CD8-positive, alpha-beta T cell (primary cell): ENCODE measurements at places on chromosomes 1 and 21.

GRCh38 chr1:66271216-66271903 lies 262.6 kb upstream of the SGIP1 start:
- no peak for DNase-seq

- no peak for DNase-seq
Measured at GRCh38 chr1:154263465-154264332, 8.7 kb upstream of the HAX1 start.

GRCh38 chr1:121445679-121446078 lies 260.9 kb downstream of the SRGAP2C start:
- DNase-seq, result no peak

- no peak for DNase-seq
Measured at GRCh38 chr1:210536254-210536961, 207.7 kb downstream of the HHAT start.

DNA sequence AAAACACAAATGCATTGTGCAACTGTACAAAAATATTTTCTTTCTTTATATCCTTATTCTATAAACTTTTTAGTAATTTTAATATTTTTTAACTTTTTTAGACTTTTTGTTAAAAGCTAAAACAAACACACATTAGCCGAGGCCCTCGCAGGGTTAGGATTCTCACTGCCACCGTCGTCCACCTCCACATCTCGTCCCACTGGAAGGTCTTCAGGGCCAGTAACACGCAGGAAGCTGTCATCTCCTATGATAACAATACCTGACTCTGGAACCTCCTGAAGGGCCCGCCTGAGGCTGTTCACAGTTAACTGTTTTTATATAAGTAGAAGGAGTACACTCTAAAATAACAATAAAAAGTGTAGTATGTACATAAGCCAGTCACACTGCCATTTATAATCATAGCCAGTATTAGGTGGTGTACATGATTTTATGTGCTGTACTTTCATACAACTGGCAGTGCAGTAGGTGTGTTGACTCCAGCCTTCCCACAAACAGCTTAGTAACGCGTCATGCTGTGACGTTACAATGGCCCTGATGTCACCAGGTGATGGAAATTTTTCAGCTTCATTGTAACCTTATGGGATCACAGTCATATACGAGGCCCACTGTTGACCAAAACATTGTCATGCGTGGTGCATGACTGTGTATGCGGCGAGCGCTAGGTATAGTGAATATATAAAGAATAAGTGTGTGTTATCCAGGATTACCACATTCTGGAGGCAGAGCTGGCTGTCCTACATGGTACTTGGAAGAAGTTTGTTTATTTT lies 8.8 kb downstream of the TFF2 start:
- DNase-seq, result no peak

DNA sequence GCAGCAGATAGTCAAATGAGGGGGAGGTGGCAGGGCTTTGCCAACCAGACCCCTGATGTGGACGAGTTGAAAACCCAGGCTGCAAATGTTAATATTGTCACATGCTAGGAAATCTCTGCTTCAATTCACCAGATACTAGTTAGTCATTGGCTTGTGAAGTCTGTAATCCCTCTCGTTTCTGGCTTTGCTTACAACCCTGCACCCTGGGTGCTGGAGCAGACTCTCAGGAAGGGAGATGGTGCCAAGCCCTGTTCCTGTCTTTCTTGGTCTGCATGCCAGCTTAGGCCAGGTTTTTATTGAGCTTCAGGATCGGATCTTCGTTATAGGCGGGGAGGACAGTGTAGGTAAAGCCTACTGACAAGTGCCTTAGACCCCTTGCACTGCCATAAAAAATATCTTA lies 53.3 kb downstream of the MDM4 start:
- no peak for DNase-seq

GRCh38 chr1:172893146-172893841 lies 157.4 kb downstream of the TNFSF18 start:
- no peak for DNase-seq

- no peak for DNase-seq
Measured at GRCh38 chr1:90457985-90458384, 259.1 kb downstream of the BARHL2 start.

DNA sequence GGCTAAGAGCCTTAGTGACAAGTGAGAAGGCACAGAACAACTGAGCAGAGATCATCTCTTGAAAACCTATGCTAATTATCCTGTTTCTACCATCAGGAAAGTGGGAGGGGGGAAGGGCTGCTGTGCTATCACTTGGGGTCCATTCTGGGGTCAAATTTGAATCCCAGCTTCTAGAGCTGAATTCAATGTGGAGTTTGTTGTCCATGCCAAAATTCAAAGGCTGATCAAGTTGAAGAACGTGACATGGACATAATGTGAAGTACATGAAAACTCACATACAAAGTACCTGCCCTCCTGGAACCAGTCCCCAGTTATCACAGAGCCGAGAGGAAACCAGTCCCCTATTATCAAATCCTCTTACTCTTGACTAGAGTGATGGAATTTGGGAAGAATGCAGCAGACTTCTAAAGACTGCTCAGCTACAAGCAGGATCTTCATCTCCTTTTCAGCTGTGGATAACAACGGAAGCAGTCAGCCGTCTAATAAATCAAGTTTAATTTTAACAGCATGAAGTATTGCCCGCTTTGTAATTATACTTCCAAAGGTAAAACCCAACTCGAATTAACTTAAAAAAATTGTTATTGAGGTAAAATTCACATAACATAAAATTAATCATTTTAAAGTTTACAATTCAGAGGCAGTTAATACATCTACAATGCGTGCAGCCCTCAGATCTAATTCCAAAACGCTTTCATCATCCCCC lies 78.3 kb downstream of the SLC45A1 start:
- no peak for DNase-seq

DNA sequence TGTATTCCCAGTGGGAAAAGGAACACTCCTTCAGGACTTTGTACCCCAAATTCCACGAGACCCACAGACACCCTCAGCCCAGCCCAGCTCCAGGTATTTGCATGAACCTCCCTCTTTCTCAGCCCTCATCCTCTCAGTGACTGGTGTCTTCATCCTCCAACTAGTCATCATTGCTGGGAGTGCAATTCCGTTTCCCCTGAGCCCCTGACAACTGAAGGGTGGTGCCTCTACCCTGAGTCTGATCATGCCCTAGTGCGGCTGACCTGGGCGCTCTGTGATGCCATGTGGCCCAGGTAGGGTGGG lies 3.8 kb upstream of the ZNF692 start:
- DNase-seq, result no peak

- DNase-seq, result peak; percentile 74
Measured at GRCh38 chr1:222464841-222465210, 83.1 kb downstream of the HHIPL2 start.

GRCh38 chr1:42035205-42035829 lies 116.6 kb upstream of the HIVEP3 start:
- peak; percentile 11 for DNase-seq
